ENCODE measurements at places on chromosomes 7 and 10. TPM values are rescaled to one million over a fixed set of nuclear protein-coding genes. Genes with fewer than 3 reads are reported as not detected.

Gene CTAGE15
- not detected for total RNA-seq

- DNase-seq: no peak
Measured at GRCh38 chr10:74917481-74918077, 91.2 kb downstream of the KAT6B start.

- DNase-seq: no peak
Measured at GRCh38 chr7:149334219-149334618, 72.2 kb downstream of the ZNF783 start.

Gene ZMYND11
- 49.5 TPM for total RNA-seq

DNA sequence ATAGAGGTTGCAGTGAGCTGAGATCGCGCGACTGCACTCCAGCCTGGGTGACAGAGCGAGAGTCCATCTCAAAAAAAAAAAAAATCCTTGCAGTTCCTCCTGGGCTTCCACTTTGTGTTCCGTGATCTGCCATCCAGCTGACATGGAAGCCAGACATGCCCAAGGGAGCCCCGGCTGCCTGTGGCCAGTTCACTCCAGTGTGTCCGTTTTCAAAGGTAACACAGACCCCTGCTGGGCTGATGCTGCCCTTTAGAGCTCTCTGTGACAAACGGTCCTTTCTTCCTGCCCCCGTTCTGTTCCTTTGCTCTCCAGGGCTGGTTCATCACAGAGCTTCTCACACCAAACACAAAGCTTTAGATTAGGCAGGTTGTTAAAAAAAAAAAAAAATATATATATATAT, 130.8 kb downstream of the CUL2 start:
- no peak for DNase-seq

GRCh38 chr7:105130048-105130447, 116.0 kb downstream of the KMT2E start:
- no peak for DNase-seq

Gene SCART1
- total RNA-seq: 1.5 TPM

All from MG63 (cell line).